ENCODE measurements at places on chromosomes 6 and 20.

- no peak for DNase-seq
Measured at GRCh38 chr6:145491126-145491525, 244.2 kb downstream of the EPM2A start.

GRCh38 chr6:23394681-23395080, 731.3 kb upstream of the NRSN1 start:
- peak; percentile 1 for DNase-seq

GRCh38 chr20:23541776-23542175, 26.5 kb downstream of the CST9L start:
- no peak for DNase-seq

DNA sequence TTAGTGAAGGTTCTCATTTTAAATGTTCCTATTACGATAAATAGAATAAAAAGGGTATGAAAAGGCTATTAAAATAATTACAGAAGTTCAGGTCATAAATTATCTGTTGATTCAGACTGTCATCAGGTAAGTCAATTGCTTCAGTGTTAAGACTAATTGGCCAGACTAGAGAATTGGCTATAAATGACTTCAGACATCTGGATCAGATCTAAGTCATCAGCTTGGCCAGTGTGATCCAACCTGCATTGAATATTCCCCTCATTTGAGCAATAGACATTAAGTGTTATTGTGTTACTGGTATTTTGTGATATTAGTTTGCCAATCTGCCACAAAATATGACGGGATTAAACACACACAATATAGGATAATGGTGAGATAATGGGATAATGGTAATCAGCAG, 377.6 kb upstream of the CITED2 start:
- peak; percentile 46 for DNase-seq

- DNase-seq, result no peak
Measured at GRCh38 chr20:6185268-6185667, 62.4 kb upstream of the FERMT1 start.

DNA sequence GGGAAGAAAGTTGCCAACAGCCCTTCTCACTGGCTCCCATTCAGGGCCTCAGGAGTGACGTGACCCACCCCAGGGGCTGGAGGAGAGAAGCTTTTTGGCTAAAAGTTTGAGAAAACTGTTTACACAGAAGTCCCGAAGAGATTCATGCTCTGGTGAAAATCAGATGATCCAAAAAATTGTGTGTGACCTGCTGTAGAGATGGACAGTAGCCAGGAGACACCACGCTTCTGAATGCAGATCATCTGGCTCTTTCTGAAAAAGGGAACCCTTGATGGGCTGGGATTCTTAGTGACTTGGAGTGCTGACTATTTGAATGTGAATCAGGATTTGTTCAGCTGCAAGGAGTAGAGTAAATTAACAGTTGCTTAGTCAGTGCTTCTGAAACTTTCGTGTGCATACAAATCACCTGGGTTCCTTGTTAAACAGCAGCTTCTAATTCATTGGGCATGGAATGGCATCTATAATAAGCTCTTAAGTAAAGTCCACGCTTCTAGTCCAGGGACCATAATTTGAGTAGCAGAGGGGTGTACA, 265.1 kb downstream of the PREX1 start:
- no peak for DNase-seq

DNA sequence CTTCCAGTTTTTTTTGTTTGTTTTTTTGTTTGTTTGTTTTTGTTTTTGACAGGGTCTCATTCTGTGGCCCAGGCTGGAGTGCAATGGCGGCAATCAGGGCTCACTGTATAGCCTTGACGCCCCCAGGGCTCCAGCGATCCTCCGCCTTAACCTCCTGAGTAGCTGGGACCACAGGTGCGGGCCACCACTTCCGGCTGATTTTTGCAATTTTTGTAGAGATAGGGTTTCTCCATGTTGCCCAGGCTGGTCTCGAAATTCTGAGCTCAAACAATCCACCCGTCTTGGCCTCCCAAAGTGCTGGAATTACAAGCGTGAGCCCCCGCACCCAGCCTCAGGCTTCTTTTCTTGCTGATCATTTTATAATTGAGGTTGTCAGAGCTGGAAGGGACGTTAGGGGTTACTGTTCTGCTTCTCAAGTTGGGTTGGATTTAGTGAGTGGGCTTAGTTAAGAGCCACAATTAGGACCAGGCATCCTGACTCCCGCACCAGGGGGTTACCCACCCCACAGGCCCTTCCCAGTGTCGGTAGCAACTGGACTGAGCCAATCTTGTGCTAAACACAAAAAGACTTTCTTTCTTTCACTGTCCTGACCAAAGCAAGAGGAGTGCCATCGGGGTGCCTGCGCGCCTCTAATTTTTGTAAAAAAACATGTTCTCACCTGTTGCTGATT, 13.1 kb upstream of the ZSCAN9 start:
- no peak for DNase-seq

GRCh38 chr6:11902527-11902926, 109.6 kb upstream of the HIVEP1 start:
- no peak for DNase-seq

GRCh38 chr20:63394069-63394919, 33.1 kb upstream of the CHRNA4 start:
- DNase-seq, result peak; percentile 6

DNA sequence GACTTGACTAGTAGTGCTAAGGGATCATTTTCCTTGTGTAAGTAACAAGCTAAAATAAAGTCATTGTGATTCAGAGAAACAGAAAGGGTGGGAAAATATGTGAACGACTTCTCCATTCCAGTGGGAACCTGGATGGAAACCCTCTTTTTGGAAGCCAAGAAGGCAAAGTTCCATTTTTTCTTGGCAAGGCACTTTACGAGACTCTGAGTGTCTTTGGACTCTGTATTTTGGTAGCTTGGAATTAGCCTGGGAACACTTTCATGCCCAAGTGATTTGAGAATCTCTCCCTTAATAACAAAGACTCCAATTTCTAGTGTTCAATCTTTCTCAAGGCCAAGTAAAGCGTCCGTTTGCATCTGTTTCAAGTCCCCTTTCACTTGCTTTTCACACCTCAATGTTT, 100.5 kb upstream of the SASH1 start:
- peak; percentile 10 for DNase-seq

- DNase-seq, result no peak
Measured at GRCh38 chr6:108543175-108543940, 17.4 kb upstream of the FOXO3 start.

DNA sequence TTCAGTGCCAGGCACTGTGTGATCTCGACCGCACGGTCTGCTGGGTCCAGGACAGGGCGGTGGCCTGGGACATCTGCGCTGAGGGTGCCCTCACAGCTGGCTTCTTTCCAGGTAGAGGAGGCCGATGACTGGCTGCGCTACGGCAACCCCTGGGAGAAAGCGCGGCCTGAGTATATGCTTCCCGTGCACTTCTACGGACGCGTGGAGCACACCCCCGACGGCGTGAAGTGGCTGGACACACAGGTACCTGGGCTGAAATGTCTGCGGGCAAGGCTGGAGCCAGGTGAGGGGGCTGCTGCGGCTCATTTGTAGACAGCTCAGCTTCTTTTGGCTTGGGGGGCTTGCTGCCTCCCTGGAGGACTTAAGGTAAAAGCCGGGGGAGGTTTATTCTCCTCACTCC, 26.6 kb downstream of the PYGB start:
- DNase-seq, result no peak

GRCh38 chr6:106197441-106197840, 111.3 kb downstream of the PRDM1 start:
- no peak for DNase-seq

GRCh38 chr6:162478192-162478671, 249.3 kb downstream of the PRKN start:
- DNase-seq, result no peak

Measured in fibroblast of skin of right quadriceps (primary cell).